ENCODE measurements at places on chromosomes 6 and 20.
A peak's percentile ranks its signal among the peaks of the same experiment; 100 is the strongest.

DNA sequence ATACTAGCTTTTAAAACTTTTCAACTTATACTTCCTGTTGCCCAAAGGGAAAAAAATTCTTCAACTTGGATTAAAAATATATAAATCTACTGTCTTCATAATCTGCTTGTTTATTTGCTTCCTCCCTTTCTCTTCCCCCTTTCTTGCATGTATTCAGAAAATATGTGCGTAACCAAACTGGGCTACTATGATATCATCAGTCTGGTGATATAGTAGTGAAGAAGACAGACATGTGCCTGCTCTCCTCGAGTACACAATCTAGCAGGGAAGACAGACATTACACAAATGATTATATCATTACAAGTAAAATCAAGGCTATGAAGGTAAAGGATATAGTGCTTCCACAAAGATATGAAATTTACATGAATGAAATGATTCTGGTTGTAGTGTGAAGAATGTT lies 31.0 kb downstream of the IBTK start:
- no peak overlapping the region for H3K4me3 ChIP-seq
- H3K4me1 ChIP-seq, result no peaks in the 10 kb centered on the region
- no peak for DNase-seq
- no peak overlapping the region for H3K27ac ChIP-seq

DNA sequence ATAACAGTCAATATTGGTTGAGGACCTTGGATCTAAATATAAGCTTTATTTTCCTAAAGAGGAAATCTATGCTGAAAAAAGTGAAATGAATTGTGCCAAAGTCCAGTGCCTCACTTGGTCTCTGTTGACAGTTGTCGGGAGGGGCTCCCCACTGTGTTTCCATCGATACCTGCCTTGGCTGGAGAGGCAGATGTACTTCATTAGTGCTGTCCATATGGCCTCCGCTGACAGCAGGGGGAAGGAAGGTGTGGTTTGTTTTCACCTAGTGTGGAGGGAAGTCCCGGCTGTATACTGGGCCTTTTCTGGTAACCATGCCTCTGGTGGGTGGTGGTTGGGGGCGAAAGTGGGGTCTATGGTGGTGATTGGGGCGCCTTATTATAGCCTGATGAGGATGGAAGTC lies 42.7 kb downstream of the CD2AP start:
- no peaks in the 10 kb centered on the region for H3K27me3 ChIP-seq
- H3K27ac ChIP-seq, result no peak overlapping the region
- no peaks in the 10 kb centered on the region for H3K4me1 ChIP-seq
- no peak for DNase-seq
- no peaks in the 10 kb centered on the region for H3K36me3 ChIP-seq

- peaks cover 8% of the 10 kb centered on the region for H3K4me1 ChIP-seq
- no peaks in the 10 kb centered on the region for H3K27me3 ChIP-seq
- H3K4me3 ChIP-seq, result no peak overlapping the region
- no peaks in the 10 kb centered on the region for H3K36me3 ChIP-seq
Measured at GRCh38 chr6:142566628-142567396, 265.0 kb downstream of the ADGRG6 start.

DNA sequence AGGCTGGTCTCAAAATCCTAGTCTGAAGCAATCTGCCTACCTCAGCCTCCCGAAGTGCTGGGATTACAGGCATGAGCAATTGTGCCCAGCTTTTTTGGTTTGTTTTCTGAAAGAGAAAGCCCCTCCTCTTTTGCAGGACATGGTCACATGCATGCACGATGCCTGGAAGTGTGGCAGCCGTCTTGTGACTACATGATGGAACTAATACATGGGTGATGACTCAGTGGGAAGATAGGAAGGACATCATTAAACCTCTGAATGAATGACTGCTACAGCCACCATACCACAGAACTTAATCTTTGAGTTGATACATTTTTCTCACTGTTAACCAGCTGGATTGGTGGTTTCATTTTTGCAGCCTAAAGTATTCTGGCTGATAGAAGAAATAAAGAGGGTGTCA lies 13.4 kb upstream of the CTNNBL1 start:
- DNase-seq, result no peak
- no peaks in the 10 kb centered on the region for H3K27me3 ChIP-seq
- no peak overlapping the region for H3K4me3 ChIP-seq
- no peak overlapping the region for H3K27ac ChIP-seq
- H3K36me3 ChIP-seq, result no peaks in the 10 kb centered on the region

DNA sequence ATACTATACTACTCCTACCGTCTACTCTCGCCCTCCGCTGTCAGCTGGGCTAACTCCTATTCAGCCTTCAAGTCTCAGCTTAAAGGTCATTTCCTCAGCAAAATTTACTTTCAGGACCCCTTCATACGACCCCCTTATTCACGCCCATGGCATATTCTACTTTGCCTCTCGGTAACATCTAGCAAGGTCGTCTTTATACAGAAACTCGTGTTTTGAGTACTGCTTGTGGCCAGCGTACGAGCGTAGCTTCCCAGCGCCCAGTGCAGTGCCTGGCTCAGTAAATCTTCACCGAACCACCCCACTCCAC lies 546 bp downstream of the CRNKL1 start:
- H3K4me1 ChIP-seq, result peaks cover 8% of the 10 kb centered on the region
- peak overlapping the region; percentile 91 for H3K4me3 ChIP-seq
- H3K27ac ChIP-seq, result peak overlapping the region; percentile 81

- no peak overlapping the region for H3K4me3 ChIP-seq
- H3K27ac ChIP-seq, result no peak overlapping the region
- no peaks in the 10 kb centered on the region for H3K36me3 ChIP-seq
- H3K4me1 ChIP-seq, result peaks cover 12% of the 10 kb centered on the region
Measured at GRCh38 chr6:145067430-145067829, 667.9 kb downstream of the EPM2A start.

GRCh38 chr20:13865156-13865555 lies 80.3 kb downstream of the NDUFAF5 start:
- H3K4me3 ChIP-seq, result no peak overlapping the region
- H3K27ac ChIP-seq, result no peak overlapping the region
- no peaks in the 10 kb centered on the region for H3K27me3 ChIP-seq
- H3K36me3 ChIP-seq, result no peaks in the 10 kb centered on the region
- no peak for DNase-seq
- H3K4me1 ChIP-seq, result peaks cover 5% of the 10 kb centered on the region

DNA sequence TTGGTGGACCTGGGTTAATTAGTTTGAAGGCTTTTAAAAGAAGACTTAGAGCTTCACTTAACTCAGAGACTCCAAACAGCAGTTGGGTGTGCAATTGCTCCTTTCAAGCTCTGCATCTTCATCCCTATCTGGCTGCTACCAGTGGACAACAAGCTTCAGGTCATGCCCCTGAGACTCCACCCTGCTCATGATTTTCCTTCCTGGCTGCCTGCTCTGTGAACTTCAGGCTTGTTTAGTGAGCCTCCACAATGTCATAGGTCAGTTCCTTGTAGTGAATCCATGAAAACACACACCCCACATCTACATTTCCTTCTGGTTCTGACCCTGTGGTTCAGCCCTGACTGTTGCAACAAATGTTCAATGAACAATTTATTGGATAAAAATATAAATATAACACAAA lies 61.1 kb upstream of the MARCKS start:
- no peaks in the 10 kb centered on the region for H3K36me3 ChIP-seq
- no peak overlapping the region for H3K27ac ChIP-seq
- no peak overlapping the region for H3K4me3 ChIP-seq
- H3K27me3 ChIP-seq, result no peaks in the 10 kb centered on the region
- DNase-seq, result no peak
- no peaks in the 10 kb centered on the region for H3K4me1 ChIP-seq

DNA sequence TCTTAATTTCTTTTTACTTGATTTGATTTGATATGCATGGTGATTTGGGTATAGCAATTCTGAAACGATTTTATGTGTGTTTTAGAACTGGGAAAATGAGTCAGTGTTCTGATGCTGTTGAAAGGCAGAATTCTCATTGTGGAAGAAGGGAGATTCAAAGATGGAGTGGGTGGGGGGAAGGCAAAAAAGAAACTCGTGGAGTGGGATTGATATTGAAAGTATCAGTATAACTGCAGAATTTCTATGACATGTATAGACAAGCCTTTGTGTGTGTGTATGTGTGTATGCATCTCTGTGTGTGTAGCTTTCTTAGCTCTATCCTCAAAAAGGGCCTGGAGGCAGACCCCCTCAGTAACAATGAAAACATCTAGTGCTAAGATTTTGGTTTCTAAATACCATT lies 184.3 kb upstream of the OLIG3 start:
- no peaks in the 10 kb centered on the region for H3K27me3 ChIP-seq
- H3K27ac ChIP-seq, result no peak overlapping the region
- H3K36me3 ChIP-seq, result no peaks in the 10 kb centered on the region

DNA sequence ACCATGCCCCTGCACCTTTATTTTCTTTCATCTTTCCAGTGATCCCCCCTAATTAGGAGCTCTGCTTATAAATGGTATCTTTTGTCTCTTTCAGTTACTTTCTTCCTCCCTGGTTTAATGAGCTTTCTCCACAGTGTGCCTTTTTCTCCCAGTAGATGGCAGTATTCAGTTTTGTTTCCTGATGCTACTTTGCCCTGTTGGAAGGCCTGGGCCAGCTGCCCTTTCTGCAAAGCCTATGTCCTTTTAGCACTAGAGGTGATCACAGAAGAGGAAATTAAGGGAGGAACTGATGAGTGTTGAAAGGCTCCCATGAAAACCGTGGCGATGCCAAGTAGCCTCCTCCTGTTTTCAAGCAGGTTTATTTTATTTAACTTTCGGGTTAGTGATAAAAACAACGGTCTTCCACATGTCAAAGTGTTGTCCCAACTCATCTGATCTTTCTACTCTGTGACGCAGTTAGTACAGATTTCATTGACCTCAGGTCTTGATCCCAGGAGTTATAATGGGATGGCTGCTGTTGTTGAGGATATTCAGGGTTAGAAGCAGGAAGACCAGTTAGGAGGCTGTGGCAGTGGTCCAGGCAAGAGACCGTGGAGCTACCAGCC lies 184.2 kb upstream of the BMP2 start:
- no peaks in the 10 kb centered on the region for H3K36me3 ChIP-seq
- no peak overlapping the region for H3K4me3 ChIP-seq
- peak; percentile 75 for DNase-seq
- H3K4me1 ChIP-seq, result no peaks in the 10 kb centered on the region

DNA sequence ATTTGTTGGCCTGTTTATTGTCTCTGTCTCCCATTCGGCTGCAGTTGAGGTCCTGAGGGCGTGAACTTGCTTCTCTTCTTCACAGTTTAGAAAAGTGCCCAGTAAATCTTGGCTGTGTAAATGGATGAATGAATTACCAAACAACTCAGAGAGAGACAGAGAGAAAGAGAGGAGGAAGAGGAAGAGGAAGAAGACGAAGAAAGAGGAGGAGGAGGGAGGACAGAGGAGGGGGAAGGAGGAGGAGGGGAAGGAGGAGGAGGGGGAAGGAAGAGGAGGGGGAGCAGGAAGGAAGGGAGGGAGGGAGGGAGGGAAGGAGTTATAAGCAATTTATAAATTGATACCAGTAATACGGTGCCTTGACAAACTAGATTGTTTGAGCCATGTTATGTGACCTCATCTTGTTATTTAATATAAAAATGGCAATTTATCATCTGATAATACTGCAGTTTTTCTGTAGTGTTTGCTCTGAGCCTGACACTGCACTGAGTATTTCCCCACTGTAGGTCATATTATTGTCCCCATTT lies 18.7 kb downstream of the HCK start:
- no peak for DNase-seq
- peaks cover 13% of the 10 kb centered on the region for H3K4me1 ChIP-seq
- H3K27me3 ChIP-seq, result no peaks in the 10 kb centered on the region

DNA sequence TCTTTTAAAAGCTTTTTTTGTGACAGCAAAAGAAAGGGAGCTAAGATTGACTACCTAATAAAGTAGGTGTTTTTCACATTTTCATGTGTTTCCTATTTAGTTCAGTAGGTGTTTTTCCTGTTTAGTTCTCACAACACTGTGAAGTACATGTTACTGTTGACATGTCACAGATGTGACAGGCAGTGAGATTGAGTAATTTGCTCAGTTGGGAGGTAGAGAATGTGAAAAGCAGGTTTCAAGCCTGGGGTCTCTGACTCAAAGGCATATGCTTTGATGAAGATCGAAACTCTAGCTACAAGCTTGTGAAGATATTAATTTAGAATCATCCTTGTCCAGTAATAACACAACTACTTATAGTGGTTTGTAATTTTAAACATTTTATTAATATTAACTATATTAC lies 43.1 kb downstream of the SLX4IP start:
- peak overlapping the region; percentile 68 for H3K27ac ChIP-seq
- H3K4me3 ChIP-seq, result no peak overlapping the region
- peaks cover 26% of the 10 kb centered on the region for H3K4me1 ChIP-seq

DNA sequence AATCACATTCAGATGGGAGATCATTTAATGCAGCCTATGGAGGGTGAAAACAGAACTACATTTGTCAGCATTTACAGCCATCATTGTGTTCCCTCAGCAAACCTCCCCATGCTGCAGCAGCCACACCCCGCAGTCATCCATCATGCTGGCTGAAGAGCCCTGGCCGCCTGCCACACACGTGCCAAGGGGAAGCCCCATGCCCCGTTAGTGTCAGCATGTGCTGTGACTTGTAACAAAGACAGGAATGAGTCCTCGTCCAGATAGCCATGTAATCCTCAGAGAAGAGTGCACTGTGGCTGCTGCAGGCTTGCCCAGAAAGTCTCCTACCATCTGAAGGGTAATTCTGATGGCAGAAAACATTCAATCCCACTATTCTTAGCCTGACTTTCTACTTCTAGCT lies 1097.8 kb downstream of the KIF16B start:
- H3K36me3 ChIP-seq, result no peaks in the 10 kb centered on the region
- H3K27ac ChIP-seq, result no peak overlapping the region
- no peaks in the 10 kb centered on the region for H3K27me3 ChIP-seq
- no peak for DNase-seq
- H3K4me3 ChIP-seq, result no peak overlapping the region
- H3K4me1 ChIP-seq, result no peaks in the 10 kb centered on the region

- no peak overlapping the region for H3K27ac ChIP-seq
- no peak overlapping the region for H3K4me3 ChIP-seq
- no peak for DNase-seq
- H3K36me3 ChIP-seq, result no peaks in the 10 kb centered on the region
- no peaks in the 10 kb centered on the region for H3K4me1 ChIP-seq
Measured at GRCh38 chr20:15171016-15171415, 833.6 kb upstream of the FLRT3 start.

DNA sequence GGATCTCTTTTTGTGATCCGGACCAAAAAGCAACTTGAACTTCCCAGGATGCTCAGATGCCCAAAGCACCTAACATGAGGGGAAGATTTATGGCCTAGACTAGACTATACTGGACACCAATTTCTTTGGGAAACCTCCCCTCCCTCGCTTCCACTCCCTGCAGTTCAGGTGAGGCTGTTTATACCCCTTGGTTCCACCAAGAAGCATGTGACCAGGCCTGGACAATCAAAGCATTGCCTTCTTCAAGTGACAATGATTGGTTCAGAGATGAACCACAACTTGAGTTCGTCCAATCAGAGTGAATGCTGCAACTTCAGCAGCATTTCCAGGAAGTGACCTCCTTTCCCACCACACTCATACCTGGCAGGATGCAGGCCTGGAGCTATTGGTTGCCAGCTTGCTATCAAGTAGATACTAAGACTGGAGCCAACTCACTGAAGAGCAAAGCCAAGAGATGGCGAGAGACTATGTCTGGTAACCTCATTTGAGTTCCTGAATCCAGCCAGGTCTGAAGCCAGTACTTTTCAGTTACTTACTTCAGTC lies 45.6 kb upstream of the SLC9A8 start:
- peaks cover 30% of the 10 kb centered on the region for H3K4me1 ChIP-seq
- no peak overlapping the region for H3K4me3 ChIP-seq
- H3K36me3 ChIP-seq, result no peaks in the 10 kb centered on the region
- H3K27me3 ChIP-seq, result no peaks in the 10 kb centered on the region

Data from neural progenitor cell (in vitro differentiated cells).